CD4-positive, alpha-beta T cell treated with Interleukin-6 at 100 ng/mL for 8 hours (primary cell): ENCODE measurements at places on chromosomes 7 and 10.

DNA sequence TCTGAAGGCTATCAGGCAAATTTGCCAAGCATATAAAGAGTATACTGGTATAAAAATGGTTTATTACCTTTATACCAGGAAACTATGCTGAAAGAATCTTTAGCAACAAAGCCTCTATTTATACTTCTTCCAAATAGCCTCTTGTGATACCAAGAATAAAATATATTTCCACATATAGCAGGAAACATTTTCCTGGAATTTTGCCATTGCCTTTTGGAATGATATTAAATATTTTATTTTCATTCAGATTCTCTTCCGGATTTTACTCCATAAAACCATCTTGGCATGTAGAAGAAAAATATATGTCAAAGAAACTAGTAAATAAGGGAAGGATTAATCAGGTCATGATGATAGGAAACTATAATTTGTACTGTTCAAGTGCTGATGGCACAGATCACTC lies 17.7 kb downstream of the SOSTDC1 start:
- DNase-seq, result no peak

GRCh38 chr10:7409045-7409731 lies 1.6 kb downstream of the SFMBT2 start:
- peak; percentile 48 for DNase-seq

GRCh38 chr10:4301291-4302045 lies 516.5 kb upstream of the KLF6 start:
- DNase-seq, result no peak

DNA sequence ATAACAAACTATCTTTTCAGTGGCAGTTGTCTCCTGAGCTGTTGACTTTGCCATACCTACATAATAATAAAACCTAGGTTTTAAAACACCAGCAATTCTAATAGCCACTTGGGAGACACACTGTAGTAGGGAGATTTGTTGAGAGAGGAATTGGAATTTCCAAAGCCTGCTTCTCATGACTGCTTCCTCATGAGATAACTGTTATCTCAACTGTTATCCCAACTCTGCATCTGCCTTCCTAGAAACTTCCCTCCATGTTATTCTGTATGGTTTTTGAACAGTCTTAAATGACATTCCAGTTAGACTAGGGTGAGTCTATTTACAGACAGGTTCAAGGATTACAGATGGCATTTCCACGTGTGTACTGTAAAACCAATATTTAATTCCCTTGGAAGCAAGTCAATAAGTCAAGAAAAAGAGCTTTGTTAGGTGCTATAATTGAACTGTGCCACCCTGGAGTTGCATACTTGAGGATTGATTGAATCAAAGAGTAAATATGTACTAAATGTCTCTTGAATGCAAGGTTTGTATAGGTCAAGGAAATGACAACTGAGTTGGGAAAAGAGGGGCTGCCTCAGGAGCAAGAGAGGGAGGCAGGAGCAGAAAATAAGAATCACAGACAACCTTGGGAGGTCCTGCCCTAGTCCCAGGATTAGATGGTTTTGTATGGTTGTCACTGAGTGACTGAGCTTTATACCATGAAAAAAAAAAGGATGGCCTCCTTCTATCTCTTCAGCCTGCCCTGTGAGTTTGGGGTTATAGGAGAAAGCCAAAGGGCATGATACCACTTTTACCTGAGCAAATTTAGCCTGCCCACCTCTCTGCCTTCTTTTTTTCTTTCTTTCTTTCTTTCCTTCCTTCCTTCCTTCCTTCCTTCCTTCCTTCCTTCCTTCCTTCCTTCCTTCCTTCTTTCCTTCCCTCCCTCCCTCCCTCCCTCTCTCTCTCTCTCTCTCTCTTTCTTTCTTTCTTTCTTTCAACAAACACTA lies 9.9 kb upstream of the TM9SF3 start:
- no peak for DNase-seq

DNA sequence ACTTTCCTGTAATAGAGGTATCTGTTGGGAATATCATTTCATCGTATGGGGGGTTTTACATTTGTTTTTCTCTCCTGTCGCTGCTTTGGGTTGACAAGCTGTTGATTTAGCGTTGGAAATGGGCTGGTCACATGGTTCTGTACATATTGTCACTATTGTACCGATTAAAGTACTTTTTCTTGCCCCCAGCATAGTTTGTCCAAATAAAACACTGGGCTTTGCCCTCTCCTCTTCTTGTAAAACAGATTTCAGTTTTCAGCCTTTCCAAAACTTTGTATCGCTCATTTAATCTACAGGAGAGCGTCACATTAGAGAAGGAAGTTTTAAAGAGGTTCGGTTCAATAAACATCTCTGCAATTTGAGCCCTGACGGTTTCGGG lies 4.0 kb downstream of the BMI1 start:
- no peak for DNase-seq

DNA sequence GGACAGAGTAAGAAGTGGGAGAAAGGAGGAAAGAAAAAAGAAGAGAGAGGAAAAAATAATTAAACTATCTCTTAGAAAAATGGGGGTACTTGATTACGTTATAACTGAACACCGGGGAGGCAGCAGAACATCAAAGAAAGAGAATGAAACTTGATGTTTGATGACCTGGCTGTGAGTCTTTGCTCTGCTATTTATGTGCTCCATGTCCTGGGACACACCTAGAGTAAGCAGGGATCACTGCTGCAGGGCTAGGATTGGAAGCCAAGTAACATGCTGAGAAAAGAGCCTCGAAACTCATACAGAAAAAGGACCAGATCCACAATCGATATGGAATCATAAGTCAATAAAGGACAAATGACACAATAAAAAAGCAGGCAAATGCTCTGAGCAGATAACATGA lies 56.7 kb upstream of the COL13A1 start:
- DNase-seq, result no peak

DNA sequence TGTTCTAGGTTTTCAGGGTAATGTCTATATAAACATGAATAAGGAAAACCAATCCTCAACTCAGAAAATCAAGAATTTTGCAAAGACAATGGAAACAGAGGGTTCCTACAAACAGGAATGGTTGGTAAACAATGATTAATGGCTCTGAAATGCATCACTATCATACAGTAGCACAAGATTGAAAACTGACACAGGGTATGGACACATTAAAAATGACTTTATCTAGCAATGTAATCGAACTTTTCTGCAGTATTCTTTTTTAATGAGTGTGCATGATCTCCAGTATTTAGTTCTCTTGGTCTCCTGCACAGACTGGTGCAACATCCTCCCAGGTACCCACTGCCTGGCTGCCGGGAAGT lies 15.9 kb downstream of the GRB10 start:
- no peak for DNase-seq

DNA sequence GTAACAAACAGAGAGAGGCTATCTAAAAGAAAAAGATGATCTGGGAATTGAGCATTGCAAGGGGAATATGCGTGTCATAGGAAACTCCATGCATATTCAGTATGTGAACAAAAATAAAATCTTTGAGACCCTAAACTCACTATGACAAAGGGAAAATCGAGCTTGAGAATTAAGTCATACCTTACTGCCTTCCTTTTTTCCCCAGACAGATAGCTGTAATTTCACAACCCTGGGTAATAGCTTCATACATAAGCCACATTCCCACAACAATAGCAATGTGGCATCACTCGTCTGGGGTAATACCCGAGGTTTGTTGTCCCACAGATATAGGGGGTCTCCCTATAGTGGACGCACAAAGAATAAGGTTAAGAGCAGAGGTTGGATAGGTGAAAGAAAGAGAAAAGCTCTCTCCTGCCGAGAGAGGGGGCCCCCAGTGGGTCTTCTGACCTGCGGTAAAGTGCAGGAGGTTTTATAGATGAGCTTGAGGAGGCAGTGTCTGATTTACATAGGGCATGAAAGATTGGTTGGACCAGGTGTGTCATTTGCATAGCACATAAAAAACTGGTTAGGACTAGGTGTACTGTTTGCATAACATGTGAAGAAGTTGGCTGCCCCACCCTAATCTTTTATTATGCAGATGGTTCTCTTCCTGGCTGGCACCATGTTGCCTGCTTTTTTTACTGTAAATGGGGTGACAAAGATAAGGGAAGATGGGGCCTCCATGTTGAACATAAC lies 11.6 kb downstream of the CYP3A43 start:
- DNase-seq, result no peak

- no peak for DNase-seq
Observed at GRCh38 chr7:110974441-110974840, 116.5 kb upstream of the LRRN3 start.

GRCh38 chr7:141409801-141410329 lies 141.3 kb upstream of the AGK start:
- DNase-seq, result no peak

DNA sequence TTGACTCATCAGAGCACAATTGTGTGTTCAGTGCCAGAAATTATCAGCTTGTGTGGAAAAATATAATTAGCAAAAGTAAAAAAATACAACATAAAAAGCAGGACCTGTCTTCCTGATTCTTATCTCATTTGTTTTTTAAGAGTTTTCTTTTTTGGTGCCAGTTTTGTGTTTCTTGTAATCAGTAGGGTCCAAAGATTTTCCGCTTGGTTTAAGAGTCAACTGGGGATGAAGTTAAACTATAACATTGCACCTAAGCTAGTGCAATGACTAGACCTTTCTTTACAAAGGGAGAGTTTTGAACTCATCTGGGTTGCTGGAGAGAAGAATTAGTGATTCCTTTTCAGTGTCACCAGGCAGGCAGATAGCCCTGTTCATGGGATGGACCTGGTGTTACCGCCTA lies 113.4 kb downstream of the PLPP4 start:
- no peak for DNase-seq

DNA sequence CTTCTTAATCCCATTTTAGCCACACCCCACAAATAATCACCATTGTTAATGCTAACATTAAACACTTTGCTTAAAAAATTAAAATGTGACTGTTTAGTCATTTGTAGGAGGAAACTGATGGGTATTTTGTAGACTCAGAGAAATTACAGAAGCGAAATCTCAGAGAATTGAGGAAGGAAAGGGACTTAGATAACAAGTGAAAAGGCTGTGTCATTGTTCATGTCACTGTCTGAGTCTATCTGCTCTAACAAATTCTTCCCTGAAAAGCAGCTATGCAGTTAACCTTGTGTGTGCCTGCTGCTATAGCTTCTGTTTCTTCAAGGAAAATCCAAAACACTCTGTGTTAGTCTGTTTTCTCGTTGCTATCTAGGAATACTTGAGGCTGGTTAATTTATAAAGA lies 40.9 kb upstream of the PLXDC2 start:
- DNase-seq, result no peak

- no peak for DNase-seq
Observed at GRCh38 chr7:102439963-102440795, 6.8 kb downstream of the ORAI2 start.

GRCh38 chr10:47300429-47300931 lies 483 bp downstream of the GDF10 start:
- no peak for DNase-seq

GRCh38 chr7:126790763-126791162 lies 462.0 kb downstream of the GRM8 start:
- DNase-seq, result no peak

- no peak for DNase-seq
Observed at GRCh38 chr7:44590910-44591309, 8.9 kb upstream of the TMED4 start.

- DNase-seq, result no peak
Observed at GRCh38 chr7:2524808-2525657, 5.5 kb downstream of the LFNG start.

- DNase-seq, result no peak
Observed at GRCh38 chr7:104903044-104903443, 111.0 kb upstream of the KMT2E start.

- DNase-seq, result no peak
Observed at GRCh38 chr7:28623863-28624262, 211.5 kb downstream of the CREB5 start.

DNA sequence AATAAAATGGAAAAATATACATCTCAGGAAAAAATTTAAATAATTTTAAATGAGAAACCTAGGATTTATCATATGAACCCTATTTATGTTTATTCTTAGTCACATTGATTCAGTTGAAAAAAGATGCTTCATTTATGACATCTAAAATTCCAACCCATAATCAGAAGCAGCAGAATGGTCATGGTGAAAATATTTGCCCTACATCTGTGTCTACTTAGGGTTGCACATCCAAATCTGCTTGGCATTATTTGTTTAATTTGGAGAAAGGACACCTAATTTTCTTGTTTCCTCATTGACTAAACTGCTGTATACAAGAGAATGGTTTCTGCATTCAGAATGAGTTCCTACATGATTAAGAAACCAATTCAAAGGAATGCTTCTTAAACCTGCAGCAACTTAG lies 72.9 kb upstream of the SKAP2 start:
- no peak for DNase-seq

GRCh38 chr7:30563326-30563942 lies 31.2 kb upstream of the GARS1 start:
- no peak for DNase-seq

- DNase-seq, result no peak
Observed at GRCh38 chr7:55420530-55420929, 55.4 kb downstream of the LANCL2 start.

- DNase-seq, result no peak
Observed at GRCh38 chr7:124032369-124033094, at the start of gene TMEM229A. Gene TMEM229A (minus strand): TSS chr7:124033067. CDS start chr7:124033003, 64 bp downstream.

DNA sequence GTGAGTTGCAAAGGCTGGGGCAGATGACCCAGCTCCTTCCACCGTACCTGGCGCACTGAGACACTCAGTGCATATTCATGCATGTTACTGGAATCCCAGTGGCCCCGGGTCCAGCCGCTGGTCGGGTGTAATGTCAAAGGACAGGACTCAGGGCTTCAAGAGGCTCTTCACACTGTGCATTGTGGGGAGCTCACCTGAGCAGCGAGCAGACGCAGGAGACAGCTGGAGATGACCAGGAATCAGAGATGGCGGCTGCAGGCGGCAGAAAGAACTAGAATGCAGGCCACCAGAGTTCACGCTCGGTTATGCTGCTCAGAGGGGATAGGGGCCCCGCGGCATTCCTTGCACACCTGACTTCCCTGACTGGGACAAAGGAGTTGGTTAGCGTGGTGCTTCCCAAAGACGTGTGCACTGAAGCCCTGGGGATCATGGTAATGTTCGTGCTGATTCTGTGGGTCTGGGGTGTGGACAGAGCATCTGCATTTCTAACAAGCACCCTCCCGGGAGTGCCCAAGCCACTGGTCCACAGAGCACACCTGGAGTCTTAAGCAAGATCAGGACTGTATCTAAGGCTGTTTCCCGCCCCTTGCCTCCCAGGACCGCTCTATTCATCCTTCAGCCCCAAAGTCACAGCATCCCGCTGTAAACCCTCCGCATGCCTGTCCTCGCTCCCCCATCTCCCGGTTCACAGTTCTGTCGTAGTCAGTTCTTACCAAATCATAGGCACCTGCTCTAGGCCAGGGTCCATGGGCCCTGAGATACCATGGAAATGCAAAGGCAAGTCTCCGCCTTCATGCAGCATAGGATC lies 71.0 kb downstream of the MKI67 start:
- no peak for DNase-seq

DNA sequence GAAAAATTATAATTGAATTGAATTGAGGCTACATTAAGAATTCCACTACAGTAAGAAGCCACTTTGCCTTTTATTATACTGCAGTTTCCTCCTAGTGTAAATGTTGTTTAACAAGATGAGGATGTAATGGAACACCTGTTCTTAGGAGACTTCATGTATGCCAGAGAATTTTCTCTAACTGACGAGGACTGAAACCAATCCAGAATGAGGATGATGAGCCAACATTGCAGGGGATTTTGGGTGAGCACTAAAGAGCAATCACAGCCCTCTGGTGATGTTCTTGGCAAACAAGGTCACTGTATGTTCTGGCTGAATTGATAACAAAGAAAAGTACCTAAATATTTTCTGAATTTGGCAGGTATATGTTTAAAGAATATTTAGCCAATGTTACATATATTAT lies 60.9 kb downstream of the RELN start:
- no peak for DNase-seq

- no peak for DNase-seq
Observed at GRCh38 chr7:80439894-80440821, 71.7 kb downstream of the GNAT3 start.
